ENCODE measurements at places on chromosomes 3 and 15.

DNA sequence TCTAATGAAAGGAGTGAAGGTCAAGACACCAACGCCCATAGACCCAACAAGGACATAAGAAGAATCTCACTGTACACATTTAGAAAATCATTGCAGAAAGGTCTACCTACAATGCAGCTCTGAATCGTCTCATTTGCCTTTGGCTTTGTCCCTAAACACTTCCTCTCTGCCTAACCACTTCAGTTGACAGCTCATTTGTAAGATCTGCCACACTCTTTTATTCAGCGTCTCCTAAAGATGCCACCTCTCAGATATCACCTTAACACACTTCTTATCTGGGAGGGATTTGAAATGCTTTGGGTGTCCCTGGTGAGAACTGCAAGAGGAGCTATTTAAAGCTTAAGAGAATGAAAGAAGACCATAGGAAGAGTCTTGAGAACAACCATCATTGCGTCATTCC is 38.7 kb downstream of the RAB27A start:
- no peak for DNase-seq

DNA sequence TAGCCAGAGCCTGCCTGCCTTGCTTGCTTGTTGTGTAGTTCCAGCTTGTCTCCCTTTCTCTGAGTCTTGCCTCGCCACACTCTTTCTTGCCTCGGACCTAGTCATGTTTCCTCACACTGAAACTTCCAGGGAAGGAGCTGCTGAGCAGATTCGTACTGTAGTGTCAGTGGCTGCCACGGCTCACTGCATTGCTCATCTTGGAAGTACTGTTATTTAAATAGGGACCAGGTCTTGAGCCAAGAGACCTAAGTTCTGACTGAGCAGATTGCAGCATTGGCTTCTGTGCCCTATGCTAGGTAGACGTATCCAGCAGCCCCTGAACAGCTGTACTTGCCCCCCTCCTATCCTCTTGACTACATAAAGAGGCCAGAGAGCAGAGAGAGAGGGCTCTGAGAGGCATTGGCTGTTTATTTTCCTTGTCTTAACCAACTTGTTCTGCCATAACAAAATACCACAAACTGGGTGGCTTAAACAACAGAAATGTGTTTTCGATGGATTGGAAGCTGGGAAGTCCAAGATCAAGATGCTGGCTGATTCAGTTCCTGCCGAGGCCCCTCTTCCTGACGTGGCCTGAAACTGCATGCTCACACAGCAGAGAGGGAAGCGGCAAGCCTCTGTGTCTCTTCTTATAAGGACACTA is 5.8 kb upstream of the RARRES1 start:
- no peak for DNase-seq

GRCh38 chr15:81152799-81153198 is 18.7 kb downstream of the CFAP161 start:
- DNase-seq: no peak

DNA sequence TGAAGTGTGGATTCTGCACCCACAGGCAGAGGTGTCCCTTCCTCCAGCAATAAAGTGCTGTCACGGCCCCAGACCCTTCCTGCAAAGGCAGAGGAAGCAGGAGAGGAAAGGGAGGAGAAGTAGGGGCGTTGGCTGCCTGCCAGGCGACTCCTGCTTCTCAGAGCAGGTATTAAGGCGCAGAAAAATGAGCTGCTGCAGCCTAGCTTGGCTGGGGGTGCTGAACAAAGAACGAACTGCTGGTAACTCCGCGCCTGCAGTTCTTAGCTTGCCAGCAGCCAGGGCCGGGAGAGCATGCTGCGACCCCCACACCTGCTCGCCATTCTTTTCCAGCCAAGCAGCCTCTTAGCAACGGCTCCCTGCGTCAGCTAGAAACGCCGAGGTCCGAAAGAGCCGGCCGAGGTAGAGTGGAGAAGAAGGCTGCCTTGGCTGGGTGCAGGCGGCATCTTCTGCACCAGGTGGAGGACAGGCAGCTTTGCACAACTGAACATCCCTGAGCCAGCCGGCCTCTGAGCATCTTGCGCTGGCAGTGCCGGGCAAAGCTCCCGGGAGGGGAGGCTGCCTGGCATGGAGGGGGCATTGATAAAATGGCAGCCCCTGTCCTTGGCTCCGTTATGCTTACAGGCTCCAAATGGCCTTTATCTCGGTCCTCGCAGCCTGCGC is 296.0 kb downstream of the MEX3B start:
- DNase-seq: no peak

DNA sequence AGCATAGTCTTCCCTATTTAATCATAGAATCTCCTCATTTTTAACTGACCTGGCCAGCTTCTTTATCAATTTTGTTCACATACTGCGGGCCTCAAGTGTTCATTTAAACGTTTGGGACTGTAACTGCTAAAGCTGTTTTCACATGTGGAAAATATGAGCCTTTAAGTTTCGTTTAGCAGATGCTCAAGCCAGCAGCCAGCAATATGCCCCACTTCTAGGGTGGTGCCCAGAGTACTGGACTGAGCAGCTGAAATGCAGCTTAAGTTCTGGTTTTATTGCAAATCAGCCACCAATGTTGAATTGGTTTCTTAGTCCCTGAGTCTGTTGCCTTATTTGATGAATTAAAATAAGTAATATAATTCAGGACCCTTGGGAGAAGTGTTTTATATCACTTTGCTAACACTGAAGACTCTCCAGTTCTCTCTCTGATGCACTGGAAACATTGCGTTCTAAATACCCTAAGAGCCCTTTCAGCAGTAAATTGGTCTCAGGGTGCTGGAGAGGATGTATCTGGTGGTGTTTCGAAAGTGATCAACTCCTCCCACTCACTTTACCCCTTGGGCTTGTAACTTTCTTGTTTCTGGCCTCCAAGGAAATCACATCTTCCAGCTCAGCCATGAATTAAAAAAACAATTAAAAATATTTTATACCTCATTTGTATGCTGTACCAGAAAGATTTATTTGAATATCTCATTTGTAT is 61.7 kb downstream of the B3GALNT1 start:
- DNase-seq: peak; percentile 40

DNA sequence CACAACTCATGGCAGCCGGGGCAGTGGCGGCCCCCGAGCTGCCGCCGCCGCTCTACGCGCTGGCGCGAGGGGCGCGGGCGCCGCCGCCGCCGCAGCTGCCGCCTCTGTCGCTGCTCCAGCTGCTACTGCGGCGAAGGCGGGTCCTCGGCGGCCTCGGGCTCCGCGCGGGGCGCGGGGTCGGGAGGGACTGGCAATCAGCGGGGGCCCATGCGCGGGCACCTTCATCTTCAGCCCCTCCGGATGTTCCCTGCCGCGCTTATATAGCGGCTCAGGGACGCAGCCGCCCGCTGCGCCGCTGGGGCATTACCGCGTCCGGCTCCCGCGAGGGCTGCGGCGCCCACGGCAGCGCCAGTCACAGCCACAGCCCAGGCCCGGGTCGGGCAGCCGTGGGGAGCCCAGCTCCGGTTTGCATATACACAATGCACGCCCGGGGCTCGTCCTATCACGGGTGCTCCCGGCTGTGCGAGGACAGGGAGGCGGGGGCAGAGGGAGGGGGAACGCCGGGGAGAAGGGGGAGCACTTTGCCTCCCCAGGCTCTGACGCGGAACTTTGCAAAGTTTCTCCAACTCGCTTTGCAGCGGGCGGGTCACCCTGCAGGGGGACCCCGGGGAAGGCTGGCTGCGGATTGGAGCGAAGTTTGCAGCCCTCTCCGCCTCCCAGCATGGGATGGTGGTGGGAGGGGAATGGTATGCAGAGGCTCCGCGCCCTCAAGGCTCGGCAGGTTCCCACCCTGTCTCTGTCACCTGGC is at the start of gene VGLL3:
TSS of gene VGLL3 (minus strand) at position 416 of the 748 bp plus-strand sequence. CDS start at position 10, 406 bp downstream.
- DNase-seq: peak; percentile 35

DNA sequence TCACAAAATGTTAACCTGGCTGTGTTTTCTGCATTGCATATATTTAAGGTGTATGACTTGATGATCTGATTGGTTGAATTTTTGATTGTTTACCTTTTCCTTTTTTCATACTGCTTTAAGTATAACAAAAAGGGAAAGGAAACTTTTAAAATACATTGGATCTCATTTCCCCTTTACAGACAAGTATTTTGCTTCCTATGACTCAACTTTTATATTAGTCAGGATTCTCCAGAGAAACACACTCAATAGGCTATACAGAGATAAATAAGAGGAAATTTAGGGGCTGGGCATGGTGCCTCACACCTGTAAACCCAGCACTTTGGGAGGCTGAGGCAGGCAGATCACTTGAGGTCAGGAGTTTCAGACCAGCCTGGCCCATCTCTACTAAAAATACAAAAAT is 205.8 kb downstream of the TJP1 start:
- DNase-seq: no peak

DNA sequence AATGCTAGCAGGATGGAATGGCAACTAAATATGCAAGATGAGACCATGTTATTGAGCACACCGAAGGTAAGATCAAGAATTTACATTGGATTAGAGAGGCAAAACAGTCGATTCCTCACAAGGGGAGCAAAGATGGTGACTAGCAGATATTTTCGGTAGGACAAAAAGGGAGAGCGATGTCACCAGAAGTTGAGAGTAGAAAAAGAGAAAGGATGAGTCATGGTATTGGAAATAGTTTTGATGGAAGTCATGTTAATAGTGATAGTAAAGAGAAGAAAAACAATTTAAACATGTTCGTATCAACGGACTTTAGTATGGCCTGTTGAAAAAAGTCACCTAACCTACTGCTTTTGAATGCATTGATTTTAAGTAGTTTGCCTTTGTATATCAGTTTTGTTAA is 55.0 kb downstream of the UBE2E2 start:
- no peak for DNase-seq

- no peak for DNase-seq
These were observed 419.3 kb downstream of the MAGI1 start for GRCh38 chr3:65619451-65619881.

DNA sequence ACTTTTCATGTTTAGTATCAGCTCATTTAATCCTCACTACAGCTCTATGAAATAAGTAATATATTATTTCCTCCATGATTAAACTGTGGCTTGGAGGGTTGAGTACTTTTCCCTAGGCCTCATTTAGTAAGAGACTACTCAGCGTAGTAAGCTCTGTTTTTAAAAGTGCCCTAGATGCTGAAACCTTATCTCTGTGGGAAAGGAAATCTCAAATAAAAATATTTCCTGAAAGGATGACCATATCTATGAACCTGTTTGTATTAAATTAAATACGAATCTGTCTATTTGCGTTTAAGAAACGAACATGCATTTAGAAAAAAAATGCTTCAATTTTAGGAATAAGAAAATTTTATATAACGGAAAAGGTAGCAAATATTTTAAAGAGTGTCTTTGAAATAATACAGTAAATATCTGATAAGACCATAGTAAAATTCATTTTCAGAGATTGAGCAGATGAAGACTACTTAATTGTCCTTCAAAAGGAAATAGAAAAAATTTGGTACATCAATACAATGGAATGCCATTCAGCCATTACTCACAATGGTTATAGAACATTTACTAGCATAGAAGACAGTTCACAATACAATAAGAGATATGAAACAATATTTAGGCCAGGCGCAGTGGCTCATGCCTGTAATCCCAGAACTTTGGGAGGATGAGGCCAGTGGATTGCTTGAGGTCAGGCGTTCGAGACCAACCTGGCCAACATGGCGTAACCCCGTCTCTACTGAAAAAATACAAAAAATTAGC is 56.2 kb downstream of the ATG7 start:
- DNase-seq: no peak

DNA sequence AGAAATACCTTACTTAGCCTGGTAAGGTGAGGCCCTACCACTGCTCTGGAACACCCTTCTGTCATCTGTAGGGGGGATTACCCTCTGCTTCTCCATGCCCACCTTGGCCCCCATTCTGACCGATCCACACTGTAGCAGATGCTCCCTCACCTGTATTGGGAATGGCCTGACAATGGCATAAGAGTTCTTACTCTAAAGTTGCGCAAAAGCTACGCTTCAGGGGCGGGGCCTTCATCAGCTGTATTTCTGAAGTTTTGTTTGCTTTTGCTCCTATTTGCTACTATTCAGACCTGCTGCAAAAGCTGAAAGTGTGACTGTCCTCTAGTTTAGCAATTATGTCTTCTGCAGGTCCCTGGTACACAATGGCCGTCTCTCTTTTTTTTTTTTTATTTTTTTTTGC is 252.6 kb downstream of the TLE3 start:
- DNase-seq: no peak

GRCh38 chr15:49323207-49323606 is 99.8 kb upstream of the FGF7 start:
- no peak for DNase-seq

- DNase-seq: no peak
These were observed 225.4 kb downstream of the EPHA3 start for GRCh38 chr3:89332793-89333192.

- DNase-seq: no peak
These were observed 51.4 kb upstream of the IGF1R start for GRCh38 chr15:98596885-98597392.

- DNase-seq: no peak
These were observed 17.4 kb downstream of the SLC6A1 start for GRCh38 chr3:11009898-11010297.

DNA sequence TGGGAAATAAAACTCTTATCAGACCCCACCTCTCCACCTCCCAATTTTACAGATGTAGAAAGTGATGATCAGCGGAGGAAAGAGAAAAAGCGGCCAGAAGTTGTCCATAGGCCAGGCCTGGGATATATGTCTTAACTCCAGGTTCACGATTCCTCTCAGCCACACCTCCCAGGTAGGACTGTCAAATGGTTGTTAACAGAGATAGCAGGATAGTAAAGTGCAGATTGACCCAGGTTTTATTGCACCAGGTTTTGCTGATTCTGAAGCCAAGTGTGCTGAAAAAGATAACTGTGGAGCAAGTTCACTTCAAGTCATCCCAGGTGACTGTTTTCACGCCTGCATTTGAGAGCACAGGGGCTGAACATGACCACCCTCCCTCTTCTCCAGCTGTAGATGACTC is 36.1 kb downstream of the LSM3 start:
- DNase-seq: no peak

- DNase-seq: no peak
These were observed 108.8 kb upstream of the SAMMSON start for GRCh38 chr3:69890691-69891090.

DNA sequence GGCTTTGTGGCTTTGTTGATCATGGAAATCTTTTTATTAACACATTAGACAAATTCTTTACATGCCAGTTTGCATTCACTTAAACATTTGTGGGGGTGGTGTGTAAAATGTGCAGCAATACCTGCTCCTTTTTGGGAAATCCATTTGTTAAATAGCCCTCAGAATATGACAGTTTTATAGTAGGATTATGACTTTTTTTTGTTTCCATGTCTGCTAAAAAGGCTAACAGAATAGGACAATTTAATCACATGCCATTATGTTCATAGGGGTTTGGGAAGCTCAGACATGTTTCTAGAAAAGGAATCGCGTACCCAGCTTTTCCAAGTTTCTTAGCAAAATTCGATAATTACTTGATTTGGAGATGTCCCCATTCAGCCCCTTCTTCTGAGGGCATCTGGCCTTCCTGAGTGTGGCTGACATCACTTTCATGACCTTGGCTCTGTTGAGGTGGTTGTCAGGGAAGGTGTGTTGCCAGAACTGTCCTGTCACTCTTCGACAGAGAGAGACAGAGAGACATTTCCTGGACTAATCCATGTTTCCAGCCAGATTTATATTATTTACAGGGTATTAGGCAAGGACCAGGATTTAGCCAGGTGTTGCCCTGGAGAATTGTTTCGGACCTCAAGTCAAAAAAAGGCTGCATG is 126.4 kb downstream of the PTPRG start:
- no peak for DNase-seq
